ENCODE measurements at places on chromosomes 7 and 10.

DNA sequence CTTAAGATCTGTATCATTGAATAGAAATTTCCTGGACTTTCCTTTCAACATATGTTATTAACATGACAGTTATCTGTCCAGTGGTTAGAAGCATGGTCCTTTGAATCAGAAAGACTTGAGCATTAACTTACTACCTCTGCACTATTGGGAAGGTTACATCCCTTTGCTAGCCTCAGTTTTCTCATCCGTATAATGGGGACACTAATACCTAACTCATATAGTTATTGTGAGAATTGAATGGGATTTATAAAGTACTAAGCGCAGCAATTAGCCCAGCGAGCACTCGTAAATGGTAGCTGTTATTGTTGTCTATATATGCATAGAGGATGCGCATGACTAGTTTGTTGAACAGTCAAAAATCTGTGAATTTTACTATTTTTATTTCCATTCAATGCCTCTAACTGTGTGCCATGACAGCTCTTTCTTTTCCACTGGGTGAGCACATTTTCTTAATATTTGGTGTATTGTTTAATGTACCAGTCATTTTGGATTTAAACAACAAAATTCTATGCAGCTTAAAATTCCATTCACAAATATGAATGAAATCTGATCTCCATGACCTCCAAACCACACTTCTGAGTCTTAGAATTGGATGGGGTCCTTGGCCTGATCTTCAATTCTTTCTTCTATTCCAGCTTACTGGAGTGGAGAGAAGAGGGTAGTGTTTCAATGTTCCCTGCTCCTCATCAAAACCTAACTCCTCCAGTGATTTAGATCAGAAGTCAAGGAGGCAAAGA, 65.0 kb downstream of the CACNB2 start:
- no peak for DNase-seq

GRCh38 chr7:80950550-80950967, 31.7 kb upstream of the SEMA3C start:
- DNase-seq, result no peak

DNA sequence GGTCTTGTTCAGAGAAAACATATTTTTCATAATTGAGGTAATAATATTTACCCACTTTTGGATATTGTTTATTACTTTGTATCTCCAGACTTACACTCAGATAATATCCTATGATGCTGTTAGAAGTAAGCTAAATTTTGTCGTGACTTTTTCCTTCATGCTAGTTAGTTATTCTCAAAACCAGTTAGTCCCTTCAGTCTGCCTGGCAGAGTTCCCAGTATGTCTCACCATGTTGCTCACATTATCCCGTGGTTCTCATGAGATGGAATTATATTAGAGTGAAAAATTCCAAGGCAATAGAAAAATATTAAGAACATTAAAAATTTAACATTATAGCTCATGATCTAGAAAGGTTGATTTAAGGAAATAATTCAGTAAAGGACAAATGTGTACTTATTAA, 81.5 kb upstream of the SMIM30 start:
- no peak for DNase-seq

- no peak for DNase-seq
Measured at GRCh38 chr7:148661471-148661870, 37.2 kb upstream of the CUL1 start.

DNA sequence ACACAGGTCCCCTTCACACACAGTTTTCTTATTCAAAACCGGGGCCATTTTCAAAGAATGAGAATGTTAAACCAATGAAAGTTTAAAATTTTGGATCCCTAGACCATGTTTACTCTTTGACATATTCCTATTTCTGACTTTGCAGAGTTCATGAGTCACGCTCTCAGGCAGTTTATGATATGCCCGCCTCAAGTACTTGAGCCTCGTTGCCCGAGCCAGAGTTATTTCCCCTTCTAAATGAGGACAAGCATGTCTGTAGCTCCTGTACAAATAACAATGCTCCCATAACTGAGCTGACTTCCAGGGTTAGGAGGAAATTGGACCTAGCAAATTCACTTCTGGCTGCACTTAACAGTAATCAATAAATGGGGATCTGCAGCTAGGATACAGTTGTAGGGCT, 87.9 kb upstream of the PDE1C start:
- no peak for DNase-seq

DNA sequence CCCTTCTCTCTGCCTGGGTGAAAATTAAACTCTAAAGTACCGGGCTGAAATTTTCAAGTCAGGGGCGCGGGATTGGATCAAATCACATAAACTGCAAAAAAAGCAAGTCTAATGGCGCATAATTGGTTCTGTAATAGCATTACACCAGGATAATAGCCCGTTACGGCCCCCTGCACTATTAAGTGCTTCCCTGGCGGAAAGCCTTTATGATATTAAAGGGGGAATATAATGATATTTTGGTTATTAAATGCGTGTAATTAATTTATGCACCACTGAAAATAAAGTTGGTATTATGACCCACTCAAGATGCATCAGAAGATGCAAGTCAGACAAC, 744 bp upstream of the DRGX start:
- DNase-seq, result no peak
